Fibroblast of skin of abdomen (primary cell): ENCODE measurements at places on chromosomes 1 and 21.

DNA sequence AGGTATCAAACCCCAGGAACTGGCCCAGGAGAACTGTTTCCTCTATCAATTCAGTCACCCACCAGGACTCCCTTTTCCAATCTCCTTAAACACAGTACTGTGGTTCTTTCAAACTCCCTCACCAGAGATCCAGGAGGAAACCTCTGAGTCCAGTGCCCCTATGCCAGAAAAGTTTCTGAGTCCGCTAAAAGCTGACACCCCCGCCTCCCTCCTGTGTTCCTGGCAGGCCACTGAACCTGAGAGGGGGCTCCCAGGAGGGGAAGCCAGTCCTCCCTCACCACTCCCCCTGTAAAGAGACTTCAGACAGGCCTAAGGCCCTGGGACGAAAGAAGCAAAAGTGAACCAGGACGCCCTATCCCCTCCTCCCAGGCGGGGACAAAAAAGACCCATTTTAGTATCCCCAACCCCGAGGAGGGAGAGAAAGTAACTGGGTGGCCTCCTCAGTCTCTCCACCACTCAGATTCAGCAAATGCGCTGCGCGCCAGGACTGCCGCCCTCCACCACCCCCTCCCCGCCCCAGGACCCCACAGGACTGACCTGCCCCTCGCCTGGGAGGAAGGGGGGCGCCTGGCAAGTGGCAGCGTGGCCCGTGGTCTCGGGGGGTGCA, 624 bp downstream of the SLC41A1 start:
- DNase-seq, result peak; percentile 5

DNA sequence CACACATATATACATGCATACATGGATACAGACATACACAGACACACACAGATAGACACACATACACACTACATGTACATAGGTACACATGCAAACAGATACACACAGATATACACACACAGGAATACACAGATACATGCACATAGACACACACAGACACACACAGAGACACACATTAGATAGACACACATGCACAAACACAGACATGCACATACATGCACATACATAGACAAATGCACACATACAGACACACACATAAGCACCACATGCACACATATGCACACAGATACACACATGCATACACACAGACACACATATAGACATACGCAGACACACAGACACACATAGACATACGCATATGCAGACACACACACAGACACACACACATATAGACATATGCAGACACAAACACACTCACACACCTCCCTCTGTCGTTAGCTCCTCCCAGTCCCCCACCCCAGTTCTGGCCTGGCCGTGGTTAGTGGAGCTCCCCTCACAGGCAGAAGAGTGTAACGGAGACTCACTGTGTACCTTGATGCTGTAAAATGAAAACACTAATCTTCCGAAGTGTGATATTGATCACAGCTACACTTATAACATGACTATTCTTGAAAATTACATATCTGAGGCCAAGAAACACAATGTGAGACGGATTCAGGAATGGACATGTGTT, 7.6 kb downstream of the UBASH3A start:
- DNase-seq, result no peak

GRCh38 chr1:23019863-23020625, 776 bp downstream of the KDM1A start:
- DNase-seq, result peak; percentile 29

- DNase-seq, result no peak
Measured at GRCh38 chr1:64650411-64650810, 94.5 kb upstream of the RAVER2 start.

GRCh38 chr1:92975551-92976232, 14.4 kb upstream of the DIPK1A start:
- no peak for DNase-seq
